ENCODE measurements at places on chromosomes 11 and 22.

GRCh38 chr11:70720281-70720680, 322.0 kb downstream of the CTTN start:
- no peak for DNase-seq

DNA sequence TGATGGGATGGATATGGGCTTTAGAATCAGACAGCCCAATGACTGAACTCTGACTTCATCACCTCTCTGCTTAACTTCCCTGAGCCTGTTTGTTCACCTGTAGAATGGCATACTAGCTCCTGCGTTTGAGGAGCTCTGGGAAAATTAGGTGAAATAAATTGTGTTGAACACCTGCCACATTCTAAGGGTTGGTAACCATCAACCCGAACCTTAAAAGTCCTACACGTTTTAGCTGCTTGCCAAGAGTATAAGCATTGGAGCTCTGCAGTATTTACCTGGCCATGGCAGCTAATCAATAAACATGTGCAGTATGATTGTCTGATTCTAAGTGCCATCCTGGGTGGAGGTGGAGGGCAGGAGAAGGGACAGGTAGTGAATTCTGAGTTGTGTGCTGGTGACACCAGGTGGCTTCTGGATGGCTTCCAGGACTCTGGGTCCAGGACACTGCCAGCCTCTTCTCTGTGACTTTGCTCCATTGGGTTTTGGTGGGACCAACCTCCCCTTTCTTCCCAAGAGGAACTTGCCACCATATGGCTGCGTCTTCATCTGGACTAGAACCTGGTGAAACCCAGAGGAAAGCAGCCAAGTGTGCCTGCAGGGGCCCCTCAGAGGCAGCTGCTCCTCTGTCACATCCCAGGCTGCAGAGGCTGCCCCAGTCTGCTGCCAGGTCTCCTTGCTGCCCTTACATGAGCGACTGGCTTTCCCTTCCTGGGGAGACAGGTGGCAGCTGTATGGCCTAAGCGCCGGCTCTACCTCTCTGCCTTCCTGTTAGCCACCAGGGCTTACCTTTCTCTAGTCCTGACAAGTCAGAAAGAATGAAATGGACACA, 85.6 kb downstream of the CACNG2 start:
- DNase-seq = no peak

GRCh38 chr11:109972181-109972715, 120.9 kb upstream of the ZC3H12C start:
- no peak for DNase-seq

- no peak for DNase-seq
Observed at GRCh38 chr11:89119426-89119825, 53.6 kb upstream of the GRM5 start.

DNA sequence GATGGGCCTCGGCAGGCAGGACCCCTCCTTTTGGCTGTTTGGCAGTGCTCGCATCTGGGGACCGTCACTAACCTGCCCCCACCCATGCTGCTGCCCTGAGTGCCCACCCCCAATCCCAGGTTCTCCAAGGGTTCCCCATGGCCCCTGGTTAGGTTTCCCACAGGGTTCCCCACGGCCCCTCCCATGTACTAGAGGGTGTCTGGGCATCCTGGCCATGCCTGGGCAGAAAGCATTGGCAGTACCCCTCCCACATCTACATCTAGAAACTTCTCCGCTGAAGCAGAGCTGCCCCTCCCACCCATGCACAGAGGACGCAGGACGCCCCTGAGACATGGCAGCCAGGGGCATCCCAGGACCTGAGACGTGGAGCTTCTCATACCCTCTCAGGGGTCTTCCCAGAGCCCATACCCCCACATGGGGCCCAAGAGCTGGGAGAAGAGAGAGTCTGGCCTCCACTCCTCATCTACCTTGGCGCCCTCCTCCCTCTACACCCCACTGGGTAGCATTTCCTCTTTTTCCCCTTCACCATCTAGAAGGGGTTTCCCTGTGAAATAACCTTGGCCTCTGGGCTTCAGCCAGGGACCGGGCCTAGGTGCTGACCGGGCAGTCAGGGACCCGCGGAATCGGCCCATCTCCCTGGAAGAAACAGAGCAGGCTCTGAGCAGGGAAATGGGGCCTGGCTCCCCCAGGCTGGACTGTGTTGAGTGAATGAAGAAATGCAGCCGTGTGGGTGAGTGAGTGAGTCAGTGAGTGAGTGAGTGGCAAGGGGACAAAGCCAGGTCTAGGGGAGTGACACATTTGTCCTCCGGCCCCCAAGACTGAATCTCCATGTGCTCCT, 987.3 kb downstream of the BRD1 start:
- DNase-seq = no peak

DNA sequence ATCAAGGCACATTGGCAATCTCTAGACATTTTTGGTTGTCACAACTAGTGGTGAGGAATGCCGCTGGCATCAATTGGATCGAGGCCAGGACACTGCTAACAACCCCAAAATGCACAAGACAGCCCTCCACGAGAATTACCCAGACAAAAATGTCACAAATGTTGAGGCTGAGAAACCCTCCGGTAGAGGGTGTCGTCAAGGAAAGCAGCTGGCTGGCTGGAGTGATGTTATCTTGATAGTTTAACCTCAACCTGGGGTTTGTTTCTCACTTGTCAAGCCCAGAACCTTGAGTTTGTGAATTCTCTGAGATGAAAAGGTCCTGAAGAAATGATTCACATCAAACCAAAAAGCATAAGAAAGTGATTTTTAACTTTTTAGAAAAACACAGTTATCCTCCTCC, 21.1 kb upstream of the TMPRSS13 start:
- DNase-seq = no peak

DNA sequence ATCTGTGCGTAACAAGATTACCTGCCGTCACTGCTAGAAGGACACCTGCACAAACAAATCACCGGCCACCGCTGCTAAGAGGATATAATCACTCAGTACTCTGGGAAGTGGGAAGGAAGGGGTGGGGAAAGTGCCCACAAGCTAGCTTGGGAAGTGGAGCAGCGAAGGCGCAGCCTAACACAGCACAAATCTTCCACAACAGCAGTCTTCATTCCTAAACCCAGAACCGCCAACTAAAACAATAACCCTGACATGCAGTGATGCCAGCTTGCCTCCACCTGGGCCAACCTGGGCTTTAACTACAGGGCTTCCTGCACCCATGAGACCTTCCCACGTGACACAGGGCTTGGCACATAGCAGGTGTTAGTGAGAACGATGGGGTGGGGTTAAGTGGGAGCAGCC, 5.1 kb downstream of the DGCR2 start:
- DNase-seq = no peak

DNA sequence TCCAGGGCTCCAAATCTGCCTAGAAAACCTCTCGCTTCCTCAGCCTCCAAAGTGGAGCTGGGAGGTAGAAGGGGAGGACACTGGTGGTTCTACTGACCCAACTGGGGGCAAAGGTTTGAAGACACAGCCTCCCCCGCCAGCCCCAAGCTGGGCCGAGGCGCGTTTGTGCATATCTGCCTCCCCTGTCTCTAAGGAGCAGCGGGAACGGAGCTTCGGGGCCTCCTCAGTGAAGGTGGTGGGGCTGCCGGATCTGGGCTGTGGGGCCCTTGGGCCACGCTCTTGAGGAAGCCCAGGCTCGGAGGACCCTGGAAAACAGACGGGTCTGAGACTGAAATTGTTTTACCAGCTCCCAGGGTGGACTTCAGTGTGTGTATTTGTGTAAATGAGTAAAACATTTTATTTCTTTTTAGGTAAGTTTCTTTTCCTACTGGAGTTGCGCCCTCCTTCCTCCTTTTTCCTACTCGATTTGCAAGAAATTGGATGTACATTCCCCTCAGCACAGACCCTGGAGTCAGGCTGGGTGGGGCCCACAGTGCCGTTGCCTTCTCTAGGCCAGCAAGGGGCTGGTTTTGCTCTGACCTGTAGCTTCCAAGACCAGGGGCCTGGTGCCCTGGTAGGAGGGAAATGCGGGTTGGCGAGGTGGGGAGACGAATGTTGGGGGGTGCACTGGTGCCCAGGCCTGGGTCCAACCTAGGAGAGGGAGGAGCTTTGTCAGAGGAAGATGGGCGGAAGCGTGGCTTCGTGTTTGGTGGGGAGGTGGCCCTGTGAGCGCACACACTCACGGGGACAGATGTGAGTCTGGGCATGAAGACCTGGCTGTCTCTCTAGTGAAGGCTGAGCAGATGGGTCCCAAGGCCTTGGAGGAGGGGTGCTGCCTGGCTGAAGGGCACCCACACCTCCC, 50.6 kb downstream of the ST14 start:
- DNase-seq = no peak

Data from activated CD4-positive, CD25-positive, alpha-beta regulatory T cell treated with anti-CD3 and anti-CD28 coated beads, Interleukin-2, amount 50 U/mL, for 16 hours (primary cell).